ENCODE measurements at places on chromosomes 7 and 10. TPM values are rescaled to one million over a fixed set of nuclear protein-coding genes. Genes with fewer than 3 reads are reported as not detected.

DNA sequence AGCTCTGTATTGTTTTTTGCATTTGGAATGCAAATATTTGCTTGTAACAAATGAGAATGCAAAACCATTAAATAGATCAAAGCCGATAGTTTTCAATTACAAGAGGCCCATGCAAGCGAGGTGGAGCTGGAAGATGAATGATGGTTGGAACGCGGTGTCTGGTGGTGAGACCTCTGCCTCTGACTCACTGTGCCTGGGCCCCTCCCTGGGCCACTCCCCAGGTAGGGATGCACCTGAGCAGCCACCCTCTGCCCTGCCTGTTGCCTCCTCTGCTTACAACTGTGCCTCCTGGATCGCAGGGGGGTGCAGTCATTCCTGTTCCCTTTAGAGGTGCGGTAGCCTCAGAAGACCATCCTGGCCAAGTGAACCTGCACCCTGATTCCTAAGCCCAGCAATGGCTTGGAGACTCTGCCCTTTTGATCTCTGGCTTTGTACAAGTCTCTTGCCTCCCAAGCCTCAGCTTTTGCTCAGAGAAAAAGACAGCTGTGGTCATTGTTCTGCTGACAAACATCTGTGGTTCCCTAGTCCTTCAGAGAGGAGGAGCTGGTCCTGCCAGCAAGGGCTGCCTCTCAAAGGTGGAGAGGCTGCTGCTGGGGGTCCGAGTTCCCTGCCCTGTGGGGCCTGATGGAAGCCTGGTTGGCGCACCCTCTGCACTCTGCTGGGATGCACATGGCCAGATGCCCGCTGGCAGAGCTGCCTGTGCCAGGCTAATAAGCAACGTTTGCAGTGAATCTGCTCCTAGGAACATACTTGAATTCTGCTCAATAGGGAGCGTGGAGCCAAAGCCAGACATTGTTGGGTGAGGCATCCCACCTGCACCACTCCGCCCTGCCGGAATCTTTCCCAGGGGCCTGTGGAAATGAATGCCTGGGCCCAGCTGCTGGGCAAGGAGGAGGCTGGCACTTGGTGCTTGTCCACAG is 126.3 kb upstream of the TCERG1L start:
- DNase-seq: no peak

MICALL2 gene
- total RNA-seq: 19.5 TPM

DNA sequence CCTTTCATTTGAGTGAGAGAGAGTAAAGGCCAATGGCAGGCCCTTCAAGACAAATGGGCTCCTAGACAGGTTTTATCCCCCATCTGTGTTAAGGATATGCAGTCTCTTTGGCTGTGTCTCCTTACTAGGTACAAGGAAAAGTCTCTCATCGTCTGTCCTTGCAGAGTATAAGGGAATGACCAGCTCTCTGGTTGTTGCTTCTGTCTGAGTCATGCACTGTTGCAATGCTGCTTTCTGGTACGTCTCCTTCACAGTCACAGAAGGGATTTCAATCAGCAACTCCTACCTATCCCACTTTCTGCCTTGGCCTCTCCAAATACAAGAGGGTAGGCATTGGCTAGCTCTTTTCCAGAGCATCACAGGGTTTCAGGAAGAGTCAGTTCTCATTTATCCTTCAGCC is 48.1 kb downstream of the CTTNBP2 start:
- no peak for DNase-seq

PDGFA gene
- total RNA-seq: 22.0 TPM

- no peak for DNase-seq
Measured at GRCh38 chr10:48898426-48898825, 41.2 kb downstream of the LRRC18 start.

AKR1D1 gene
- 0.28 TPM for total RNA-seq

DNA sequence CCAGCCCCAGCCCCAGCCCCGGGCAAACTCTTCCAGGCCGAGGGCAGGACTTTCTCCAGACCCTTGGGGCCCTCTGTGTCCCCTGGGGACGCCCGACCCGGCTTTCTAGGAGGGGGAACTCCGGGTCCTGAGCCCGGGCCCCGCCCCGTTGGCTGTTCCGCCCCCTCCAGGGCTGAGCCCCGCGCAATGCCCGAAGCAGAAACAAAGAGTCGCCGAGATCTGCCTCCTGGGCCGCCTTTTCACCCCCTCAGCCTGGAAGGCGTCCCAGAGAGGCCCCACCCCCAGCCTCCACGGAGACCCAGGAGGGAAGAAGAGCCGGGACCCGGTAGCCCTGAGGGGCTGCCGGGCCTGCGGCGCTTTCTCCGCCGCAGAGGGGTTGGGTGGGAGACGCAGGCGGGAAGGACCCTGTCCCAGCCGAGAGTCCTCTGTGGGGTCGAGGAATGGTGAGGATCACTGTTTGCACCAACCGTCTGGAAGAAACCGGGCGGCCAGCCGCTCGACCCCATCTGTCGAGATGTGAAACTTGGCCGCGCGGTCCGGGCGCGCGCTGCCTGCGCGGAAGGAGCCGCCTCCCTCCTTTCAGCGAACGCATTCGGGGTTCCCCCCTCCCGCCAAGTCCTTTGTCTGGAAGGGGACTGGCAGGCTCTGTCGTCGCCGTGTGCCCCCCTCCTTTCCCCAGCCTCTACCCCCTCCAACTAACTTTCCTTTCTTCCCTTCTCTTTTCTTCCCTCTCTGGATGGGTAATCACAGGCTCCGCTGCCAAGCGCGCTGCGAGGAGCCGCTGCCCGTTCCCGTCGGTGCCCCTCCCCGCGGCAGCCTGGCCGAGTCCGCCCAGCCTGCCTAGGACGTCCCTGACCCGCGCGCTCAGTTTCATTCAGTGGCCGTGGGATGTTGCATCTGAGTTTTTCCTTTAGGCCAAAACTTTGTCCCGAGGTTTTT is 10.2 kb downstream of the EN2 start:
- no peak for DNase-seq

DNA sequence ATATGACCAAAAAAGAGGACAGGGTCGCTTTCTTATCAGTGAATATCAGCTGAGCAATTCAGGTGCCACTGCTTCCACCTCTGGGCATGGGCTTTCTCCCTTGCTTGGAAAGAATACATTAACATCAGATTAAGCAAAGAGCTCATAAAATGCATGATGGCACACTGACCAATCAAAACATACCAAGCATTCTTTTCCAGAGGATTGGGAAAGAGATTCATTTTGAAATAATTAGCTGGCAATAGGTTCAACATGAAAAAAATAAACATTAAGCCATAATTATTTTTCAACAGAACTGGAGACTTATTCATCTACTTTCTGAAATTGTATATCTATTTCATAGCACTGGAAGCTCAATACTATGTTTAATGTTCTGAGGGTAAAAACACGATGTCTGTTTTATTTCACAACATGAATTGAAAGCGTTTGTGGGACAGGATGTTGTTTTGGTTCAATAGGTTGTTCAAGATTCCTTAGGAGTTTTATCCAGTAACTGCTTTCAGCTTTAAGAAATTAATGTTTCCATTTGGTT is 53.2 kb downstream of the TFAM start:
- DNase-seq: peak; percentile 79

CISD1 gene
- total RNA-seq: 40.8 TPM

GRCh38 chr7:15099074-15099473 is 196.5 kb upstream of the DGKB start:
- no peak for DNase-seq

GRCh38 chr10:33241351-33241750 is 93.1 kb downstream of the NRP1 start:
- no peak for DNase-seq

DNA sequence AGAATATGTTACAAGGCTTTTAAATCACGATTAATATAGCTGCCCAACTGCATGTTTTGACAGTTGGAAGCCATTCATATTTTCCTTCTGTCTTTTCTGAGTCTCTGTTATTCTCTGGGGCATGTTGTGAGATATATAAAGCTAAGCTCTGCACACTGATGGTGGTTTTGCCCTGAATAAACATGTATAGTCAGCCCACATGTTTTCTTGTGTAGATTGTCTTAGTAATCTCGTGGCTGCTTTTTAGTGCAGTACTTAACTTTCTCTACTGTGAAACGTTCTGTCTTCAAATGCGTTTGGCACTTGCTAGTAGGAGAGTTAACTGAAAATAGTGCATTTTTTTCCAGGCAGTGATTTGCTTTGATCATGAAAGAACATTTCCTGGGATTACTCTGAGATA is 268.5 kb downstream of the DNAJB9 start:
- no peak for DNase-seq

STAMBPL1 gene
- total RNA-seq: 38.4 TPM

- DNase-seq: peak; percentile 36
Measured at GRCh38 chr10:103742824-103743223, 112.6 kb downstream of the SH3PXD2A start.

DBNL gene
- total RNA-seq: 130 TPM

GRM3 gene
- total RNA-seq: not detected

PON3 gene
- not detected for total RNA-seq

SFTPA1 gene
- not detected for total RNA-seq

DNA sequence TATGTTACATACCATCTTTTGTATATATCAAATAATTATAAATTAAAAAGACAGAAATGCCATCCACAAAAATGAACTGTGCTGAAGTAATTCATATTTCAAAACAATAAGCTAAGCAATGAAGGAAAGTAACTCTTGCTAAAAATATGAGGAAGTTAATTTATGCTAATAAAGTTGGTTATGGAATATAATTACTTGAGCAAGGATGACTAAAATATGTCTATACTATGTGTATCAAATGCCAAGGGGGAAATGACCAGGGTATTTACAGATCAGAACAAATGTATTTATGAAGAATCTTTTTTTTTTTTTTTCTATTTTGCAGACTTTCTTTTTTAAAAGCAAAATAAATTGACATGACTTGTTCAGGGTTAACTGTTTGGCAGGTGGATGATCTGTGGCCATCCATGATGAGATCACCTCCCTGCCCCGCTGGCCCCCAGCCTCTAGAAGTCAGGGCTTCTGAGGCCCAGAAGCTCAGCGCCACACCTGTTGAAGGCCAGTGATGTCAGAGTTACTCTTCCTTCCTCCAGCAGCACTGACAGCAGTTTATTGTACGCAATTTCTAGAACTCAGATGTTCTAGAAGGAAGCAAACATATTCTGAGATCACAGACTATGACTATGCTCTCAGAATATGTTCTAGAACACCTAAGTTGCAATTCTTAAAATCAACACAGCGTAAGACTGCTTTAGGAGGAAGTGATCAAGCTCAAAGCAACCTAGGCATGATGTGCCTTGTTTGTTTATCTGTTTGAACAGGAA is 196.1 kb upstream of the KLF14 start:
- DNase-seq: no peak

Measured in cardiac muscle cell (in vitro differentiated cells and primary cell).